ENCODE measurements at places on chromosomes 2 and 18. TPM values are rescaled to one million over a fixed set of nuclear protein-coding genes. Genes with fewer than 3 reads are reported as not detected.

DNA sequence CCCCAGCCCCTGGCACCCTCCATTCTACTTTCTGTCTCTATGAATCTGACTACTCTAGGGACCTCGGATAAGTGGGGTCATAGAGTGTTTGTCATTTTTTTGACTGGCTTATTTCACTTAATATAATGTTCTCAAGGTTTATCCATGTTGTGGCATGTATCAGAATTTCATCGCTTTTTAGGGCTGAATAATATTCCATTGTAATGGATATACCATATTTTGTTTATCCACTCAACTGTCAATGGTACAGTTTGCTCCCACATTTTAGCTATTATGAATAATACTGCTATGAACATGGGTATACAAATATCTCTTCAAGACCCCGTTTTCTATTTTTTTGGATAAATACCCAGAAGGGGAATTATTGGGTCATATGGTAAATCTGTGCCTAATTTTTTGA, 7.4 kb downstream of the TRAF3IP1 start:
- DNase-seq, result no peak

GRCh38 chr2:96233436-96233835, 24.8 kb upstream of the STARD7 start:
- no peak for DNase-seq

- DNase-seq, result no peak
Observed at GRCh38 chr18:32831781-32832180, 59.0 kb upstream of the KLHL14 start.

DNA sequence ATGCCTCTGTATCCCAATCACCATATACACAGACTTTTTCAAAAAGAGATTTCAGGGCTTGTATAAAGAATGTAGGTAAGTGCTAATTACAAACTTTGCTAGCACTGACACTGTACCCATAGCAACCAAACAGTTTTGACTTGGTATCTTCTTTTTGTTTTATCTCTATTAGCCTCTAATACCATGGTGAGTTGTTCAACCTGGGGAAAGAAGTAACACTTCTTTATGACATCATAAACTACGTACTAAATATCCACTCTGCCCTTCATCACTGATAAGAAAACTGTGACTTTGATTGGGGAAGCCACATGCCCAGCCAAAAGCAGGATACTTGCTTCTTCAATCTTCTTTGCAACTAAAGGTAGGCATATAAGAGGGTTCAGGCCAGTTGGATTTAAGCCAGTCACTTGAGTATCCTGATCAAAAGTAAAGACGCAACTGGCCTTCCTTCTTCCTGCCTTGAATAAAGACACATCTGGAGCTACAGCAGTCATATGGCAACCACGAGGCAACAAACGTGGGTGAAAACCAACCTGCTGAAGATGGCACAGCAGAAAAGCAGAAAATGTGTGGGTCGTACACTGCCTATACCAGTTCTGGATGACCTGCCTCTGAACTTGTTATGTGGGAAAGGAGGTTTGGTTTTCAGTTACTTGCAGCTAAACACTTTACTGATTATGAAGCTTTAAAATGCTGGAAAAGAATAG, 16.4 kb downstream of the THADA start:
- DNase-seq, result no peak

Gene RAB6C
- total RNA-seq, result not detected

Gene CBLN2
- total RNA-seq, result 0.61 TPM

Gene ASPRV1
- total RNA-seq, result 0.12 TPM

Gene AQP12B
- not detected for total RNA-seq

Gene SLC66A3
- total RNA-seq, result 32.2 TPM

Data from NCI-H460 (cell line).